T-helper 2 cell (primary cell): ENCODE measurements at places on chromosomes 3 and 15.

GRCh38 chr15:63473007-63473748 lies 31.2 kb upstream of the USP3 start:
- no peak for DNase-seq

DNA sequence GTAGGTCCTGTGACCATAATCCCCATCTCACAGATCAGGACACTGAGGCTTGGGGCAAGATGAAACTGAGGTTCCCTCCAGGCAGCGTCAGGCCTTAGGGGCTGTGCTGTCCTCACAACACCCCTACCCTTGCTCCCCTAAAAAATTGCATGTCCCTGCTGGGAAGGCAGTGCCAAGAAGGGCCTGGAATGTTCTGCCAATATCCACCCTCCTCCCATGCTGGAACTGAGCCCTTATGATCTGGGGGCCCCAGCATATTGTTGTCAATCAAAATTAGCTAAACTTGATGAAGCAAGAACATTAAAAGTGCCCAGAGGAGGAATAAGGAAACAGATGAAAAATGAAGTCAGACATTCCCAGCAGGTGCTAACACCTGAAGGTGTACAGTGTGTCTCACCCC lies 13.4 kb upstream of the RTP3 start:
- no peak for DNase-seq

GRCh38 chr3:83230841-83231240 lies 1469.4 kb upstream of the GBE1 start:
- DNase-seq, result no peak

DNA sequence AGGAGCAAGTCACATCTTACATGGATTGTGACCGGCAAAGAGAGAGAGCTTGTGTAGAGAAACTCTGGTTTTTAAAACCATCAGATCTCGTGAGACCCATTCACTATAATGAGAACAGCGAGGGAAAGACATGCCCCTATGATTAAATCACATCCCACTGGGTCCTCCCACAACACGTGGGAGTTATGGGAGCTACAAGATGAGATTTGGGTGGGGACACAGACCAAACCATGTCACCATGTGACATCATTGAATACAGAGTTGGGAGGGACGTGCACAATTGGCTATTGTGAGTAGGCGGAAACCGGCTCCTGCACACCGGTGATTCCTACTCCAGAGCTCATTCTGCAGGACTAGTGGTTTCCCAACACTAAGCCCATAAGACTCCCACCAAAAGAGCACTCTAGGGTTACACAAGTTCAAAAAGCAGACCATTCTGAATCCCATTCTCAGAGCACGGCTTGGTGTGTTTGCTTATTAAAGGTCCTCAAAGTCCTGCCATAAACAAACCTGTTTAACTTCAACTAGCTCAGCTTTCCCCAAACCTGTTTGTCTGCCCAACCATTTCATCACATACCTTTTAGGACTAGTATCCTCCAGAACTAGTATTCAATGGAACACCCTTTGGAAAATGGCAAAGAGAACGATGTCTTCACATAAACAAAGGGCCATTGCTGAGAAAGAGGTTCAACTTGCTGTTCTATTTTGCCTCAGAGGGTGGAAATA lies 167.6 kb downstream of the TLE3 start:
- no peak for DNase-seq
